Skeletal muscle cell (primary cell): ENCODE measurements at places on chromosomes 7 and 10.

DNA sequence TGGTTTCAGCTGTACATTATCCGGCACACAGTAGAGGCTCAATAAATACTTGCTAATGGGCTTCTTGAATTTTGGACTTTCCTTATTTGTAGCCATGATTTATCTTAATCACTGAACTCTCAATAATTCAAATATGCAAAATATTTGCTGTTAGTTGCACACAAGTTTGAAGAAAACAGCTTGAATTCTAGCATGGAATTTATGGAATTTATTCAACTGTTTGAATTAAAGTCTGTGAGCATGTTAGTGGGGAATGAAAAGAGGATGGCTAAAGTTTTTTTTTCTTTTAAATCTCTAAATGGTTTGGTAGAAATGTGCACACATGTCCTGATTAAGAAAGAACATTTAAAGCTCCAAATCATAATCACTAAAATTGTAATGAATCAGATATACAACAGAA lies 42.5 kb downstream of the SIRT1 start:
- no peak for DNase-seq

DNA sequence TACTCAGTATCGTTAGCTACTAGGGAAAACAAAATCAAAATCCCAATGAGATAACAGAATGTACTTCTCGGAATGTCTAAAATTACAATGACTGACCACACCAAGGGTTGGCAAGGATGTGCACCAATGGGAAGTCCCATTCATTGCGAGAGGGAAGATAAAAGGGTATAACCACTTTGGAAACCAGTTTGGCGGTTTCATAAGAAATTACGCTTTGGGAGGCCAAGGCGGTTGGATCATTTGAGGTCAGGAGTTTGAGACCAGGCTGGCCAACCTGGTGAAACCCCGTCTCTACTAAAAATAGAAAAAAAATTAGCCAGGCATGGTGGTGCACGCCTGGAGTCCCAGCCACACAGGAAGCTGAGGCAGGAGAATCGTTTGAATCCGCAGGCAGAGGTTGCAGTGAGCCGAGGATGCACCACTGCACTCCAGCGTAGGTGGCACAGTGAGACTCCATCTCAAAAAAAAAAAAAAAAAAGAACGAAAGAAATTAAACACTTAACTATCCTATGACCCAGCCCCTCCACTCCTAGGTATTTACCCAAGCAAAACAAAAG lies 7.6 kb downstream of the HACD1 start:
- DNase-seq, result no peak

DNA sequence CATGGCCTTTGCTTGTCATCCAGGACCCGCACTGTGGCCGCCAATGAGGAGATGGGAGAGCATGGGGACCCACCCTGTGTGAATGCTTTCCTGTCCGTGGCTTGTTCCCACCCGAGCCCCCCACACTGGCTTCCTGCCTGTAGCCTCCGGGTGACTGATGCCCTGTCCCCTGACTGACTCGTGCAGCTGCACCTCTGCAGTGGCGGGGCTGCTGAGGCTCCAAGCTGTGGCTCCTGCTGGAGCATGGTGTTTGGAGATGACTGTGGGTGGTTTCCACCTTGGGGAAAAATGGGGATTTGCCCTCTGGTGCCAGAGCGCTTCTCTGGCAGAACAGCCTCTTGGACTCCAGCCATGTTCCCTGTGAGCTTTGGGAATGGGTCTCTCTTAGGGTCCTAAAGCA lies 2.1 kb downstream of the CAMK1D start:
- DNase-seq, result no peak

GRCh38 chr7:78662939-78663338 lies 790.5 kb downstream of the MAGI2 start:
- no peak for DNase-seq

DNA sequence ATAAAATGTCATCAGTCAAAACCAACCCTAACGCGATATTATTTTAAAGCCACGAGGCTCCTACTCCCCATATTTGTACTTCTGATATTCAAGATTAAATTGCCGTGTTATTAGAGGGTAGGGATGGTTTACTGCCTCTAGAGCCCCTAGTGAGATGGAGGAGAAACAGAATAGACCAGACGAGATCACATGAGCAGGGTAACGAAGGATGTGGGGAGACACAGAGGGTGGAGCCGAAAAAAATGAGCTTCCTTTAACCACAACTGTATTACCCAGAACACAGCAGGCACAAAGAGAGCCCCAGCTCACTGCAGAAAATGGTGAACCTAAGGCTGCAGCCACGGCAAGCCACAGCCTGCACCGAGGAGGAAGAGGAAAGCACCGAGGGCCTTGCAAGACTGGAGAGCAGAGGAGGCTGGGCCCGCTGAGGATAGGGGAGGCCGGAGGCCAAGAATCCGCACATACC lies 14.3 kb downstream of the ZC3HAV1 start:
- DNase-seq, result no peak

DNA sequence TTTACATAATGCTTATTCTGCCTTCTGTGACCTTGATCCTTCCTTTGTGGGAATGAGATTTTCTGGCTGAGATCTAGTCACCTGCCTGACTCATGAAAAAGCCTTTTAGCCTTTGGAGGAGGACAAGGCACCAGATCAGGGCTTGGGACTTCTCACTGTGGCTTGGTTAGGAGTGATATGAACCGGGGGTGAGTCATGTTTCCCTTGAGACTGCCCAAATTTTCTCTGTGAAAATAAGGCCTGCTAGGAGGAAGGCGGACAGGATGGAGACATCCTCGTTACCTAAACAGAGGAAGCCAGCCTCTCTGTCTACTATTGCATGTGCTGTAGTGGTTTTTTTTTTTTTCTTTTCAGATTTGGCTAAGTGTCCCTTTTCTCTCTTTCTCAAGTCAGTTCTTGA lies 57.8 kb downstream of the EVX1 start:
- DNase-seq, result no peak

- DNase-seq, result no peak
Observed at GRCh38 chr10:128007971-128008370, 101.1 kb downstream of the PTPRE start.

GRCh38 chr10:91415816-91416215 lies 5.7 kb downstream of the HECTD2 start:
- no peak for DNase-seq

DNA sequence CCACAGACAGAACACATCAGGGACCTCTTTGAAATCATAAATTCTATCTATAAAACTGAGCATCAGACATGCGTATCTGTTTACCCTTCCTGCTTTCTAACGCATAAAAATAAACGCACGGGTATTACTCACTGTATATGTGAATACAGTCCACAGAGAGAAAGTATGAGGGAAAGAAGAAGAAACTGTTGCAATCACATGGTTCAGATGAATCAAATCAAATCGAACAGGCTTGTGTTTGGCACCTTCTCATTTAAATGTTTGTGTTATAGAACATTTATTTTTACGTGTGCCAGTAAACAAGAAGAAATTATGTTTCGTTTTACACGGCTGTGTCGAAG lies 322.0 kb downstream of the FRMD4A start:
- DNase-seq, result no peak
